ENCODE measurements at places on chromosomes 3 and 15.

- no peak for DNase-seq
These were observed 27.3 kb downstream of the DUT start for GRCh38 chr15:48358229-48359152.

DNA sequence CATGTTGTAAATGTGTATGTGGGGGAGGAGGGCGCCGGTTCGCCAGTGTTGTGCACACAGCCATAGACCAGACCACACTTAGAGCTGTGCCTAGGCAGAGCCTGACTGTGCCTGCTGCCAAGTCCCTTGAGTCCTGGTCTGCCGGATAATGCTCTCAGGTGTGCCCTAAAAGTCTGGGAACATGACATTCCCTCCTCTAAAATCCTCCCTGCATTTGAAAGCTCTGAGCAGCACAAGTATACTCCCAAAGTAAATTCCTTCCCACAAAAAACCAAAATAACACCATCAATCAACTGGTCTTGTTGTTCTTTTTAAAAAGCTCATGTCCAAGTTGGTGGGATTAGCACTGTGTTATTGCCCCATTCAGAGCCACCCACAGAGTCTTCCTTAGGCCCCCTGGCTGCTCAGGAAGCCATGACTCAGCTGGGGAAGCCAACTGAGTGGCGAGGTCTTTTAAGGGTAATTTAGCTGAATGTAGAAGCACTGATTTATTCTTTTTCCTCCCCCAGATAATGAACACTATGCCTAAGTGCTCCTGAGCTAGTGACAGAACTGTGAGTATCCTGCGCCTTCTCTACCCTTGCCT is 147.8 kb upstream of the MCTP2 start:
- no peak for DNase-seq

DNA sequence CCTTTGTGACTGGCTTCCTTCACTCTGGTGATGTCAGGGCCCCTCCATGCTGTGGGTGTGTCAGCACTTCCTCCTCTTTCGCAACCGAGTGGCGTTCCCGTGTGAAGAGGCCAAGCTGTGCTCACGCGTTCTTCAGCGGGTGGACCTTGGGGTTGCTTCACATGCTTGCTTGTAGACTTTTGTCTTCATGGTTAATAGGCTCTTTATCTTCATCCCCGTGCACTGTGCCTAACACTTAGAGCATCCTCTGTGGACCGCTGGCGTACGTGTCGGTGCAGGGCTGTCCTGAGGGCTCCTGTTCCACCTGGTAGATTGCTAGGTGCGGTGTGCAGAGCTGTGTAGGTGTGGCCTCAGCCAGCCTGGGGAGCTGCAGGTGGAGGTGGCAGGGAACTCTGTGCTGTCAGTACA is 182.3 kb downstream of the OR4M2 start:
- DNase-seq = no peak

- no peak for DNase-seq
These were observed 108.9 kb downstream of the DUT start for GRCh38 chr15:48440084-48440483.

GRCh38 chr15:64532521-64533315 is 72.3 kb downstream of the ZNF609 start:
- no peak for DNase-seq

- no peak for DNase-seq
These were observed 76.3 kb upstream of the IQSEC1 start for GRCh38 chr3:13149330-13150108.

DNA sequence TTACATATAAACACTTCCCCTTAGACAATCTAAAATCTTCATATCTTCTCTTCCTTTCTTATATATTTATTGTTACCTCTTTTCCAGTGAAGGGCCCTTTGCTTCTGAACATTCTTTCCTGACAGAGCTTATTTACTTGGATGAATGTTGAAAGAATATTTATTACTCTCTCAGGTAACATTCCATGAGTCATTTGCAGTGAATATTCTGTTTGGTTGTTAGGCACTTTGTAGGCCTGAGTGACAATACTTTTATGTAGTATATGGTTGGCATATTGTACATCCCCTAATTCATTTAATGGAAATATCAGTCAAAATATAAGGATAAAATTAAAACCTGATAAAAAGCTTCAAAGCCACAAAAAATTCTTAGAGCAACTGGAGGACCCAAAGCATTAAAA is 260.9 kb upstream of the KCNMB2 start:
- no peak for DNase-seq

- DNase-seq = no peak
These were observed 18.7 kb downstream of the NR2F2 start for GRCh38 chr15:96349034-96349856.

DNA sequence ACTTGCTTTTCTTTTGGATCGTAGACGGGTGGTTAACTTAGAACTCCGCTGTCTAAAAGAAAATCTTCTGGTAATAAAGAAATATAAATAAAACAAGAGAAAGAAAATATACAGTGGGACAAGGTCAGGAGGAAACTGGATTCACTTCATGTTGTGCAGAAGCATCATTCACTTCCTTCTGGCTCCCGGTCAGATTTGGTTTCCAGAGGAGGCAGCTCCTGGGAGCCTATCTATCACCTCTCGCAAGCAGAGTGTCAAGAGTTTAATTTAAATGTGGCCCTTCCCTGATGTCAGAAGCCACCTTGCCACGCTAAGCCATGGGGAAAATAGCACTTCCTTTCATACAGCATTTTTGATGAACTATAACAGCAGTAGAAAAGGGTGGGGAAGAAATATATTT is 139.1 kb downstream of the NSMCE3 start:
- DNase-seq = no peak

DNA sequence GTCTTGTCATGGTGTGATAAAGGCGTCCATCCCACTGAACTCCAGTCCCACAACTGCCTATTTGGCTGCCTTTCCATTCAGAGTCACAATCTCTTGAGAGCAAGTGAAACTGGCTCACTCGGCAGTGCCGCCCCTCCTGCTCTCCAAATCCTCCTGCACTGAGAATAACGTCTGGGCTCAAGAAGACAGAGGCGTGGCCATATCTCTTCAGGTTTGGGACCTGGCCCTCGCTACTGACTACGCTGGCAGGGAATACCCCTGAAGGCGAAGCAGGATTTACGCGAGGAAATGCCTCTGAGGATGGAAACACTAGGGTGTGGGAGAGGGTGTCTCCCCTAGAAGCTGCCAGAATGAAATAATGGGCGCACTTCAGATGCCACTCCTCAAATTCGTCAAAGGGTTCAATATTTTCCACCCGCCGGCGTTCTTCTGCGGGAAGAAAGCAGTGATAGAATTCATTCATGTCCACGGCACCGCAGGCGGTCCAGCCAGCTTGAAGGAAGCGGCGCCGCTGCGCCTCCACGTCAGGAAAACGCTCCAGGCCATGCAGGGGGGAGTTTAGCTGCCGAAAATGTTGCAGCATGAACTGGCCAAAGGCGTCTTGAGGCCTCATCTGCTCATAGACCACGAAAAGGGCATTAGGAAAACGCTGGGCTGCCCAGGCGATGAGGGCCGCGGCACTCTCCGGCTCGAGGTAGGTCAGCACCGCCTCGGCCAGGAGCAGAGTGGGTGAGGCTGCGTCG is 985 bp downstream of the LCMT2 start:
- DNase-seq = no peak

DNA sequence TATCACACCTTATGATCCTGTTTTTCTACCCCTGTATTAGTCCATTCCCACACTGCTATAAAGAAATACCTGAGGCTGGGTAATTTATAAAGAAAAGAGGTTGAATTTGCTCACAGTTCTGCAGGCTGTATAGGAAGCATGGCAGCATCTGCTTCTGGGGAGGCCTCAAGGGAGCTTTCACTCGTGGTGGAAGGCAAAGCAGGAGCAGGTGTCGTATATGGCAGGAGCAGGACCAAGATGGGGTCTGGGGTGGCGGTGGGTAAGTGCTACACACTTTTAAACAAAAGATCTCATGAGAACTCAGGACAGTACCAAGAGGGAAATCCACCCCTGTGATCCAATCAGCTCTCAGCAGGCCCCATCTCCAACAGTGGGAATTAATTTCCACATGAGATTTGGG is 15.4 kb upstream of the SCAP start:
- no peak for DNase-seq

DNA sequence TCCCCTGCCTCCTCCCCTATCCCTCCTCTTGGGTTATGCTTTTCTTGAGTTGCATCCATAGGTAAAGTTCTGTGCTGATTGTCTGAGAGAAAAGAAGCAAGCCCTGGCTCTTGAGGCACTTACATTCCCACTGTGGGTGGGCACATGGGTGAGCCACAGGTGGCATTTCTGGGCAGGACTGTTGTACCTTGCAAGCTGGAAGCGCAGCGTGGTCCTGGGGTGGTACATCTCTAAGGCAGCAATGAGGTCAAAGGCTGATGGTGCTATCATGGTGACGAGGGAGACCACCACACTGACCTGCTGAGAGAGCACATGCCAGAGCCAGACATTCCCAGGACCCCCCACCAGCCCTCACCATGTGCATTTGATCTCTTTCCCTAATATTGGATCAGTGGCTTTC is 24.7 kb downstream of the TMC3 start:
- no peak for DNase-seq

DNA sequence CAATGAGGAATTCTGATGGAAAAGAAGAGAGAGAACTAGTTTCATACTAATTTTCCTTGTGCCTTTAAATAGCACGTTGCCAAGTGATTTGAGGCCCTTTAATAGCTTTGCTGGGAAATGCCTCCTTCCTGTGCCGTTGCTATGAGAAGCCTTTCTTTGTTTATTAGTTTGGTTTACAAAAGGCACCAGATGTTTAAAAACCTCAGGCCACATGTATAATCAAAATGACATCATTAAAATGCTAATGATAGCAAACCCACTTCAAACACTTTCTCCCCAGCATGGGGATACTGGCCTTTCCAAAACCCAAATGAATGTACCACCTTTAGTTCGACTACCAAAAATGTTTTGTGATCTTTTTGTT is 50.0 kb upstream of the TBC1D23 start:
- no peak for DNase-seq

DNA sequence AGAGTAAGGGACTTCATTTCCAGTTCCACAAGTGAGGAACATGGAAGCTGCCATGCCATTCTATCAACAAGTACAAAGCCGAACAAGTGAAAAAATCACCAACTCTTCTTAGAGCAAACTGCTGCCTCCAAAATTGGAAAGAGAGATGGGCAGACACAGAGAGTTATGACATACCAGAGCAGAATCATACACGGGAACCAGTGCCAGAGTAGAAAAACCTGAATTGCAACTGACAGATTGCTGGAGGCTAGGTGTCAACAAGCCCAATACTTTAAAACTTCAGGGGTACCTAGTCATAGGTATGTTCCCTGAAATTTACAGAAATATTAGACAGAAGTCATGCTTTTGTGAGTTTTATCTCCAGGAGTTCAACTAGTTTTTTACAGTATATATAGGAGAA is 62.0 kb downstream of the TTBK2 start:
- no peak for DNase-seq

- no peak for DNase-seq
These were observed 165.6 kb upstream of the LINGO1 start for GRCh38 chr15:77798151-77798835.

DNA sequence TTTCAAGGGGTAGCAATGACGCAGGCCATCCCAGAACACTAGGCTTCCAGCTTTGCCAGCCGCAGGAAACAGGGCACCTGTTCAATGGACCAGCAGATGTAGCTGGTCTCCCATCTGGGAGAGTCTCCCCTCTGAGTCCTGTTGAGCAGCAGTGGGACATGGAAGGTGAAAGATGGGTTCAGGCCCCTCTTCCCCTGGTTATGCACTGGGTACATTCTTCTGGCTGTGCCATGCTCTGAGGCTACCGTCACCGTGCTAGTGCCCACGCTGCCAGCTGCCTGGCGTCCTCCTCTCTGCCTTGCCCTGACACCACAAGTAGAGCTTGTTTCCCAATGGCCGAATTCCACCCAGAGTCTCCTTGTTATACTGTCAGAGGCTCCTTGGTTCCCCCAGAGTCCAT is 63.1 kb downstream of the TLE3 start:
- DNase-seq = no peak

DNA sequence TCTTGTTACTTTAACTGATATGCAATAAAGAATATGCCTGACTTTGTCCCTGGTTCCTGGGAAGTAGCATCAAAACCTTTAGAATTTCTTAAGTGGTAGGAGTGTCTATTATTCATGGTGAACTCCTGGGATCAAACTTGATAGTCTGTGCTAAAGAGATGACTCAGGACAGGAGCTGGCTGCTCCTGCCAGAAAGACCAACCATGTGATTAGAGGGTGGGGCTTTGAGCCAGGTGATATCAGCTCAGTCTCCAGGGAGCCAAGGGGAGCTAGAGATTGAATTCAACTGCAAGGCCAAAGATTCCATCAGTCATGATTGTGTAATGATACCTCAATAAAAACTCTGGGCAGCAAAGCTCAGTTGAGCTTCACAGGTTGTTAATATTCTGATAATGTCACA is 20.6 kb upstream of the TMC3 start:
- no peak for DNase-seq

GRCh38 chr15:47516558-47516957 is 200.7 kb upstream of the SEMA6D start:
- no peak for DNase-seq

- DNase-seq = no peak
These were observed 181.3 kb upstream of the CTDSPL start for GRCh38 chr3:37680401-37680800.

DNA sequence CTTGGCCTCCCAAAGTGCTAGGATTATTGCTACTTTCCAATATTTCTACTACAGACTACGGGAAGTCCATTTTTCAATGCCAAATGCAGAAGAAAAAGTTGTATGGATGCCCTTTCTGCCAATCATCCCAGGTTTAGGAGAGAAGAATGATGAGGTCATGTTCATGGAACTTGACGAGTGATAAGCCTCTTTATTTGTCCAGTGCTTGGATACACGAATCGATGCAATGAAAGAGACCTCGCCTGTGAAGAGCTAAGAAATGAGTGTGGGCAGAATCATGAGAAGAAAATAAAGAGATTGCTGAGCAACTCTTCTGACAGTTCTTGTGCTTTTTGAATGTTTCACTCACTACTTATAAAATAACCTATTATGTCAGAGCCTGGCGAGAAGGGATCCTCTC is 996 bp upstream of the SLC28A1 start:
- DNase-seq = no peak

DNA sequence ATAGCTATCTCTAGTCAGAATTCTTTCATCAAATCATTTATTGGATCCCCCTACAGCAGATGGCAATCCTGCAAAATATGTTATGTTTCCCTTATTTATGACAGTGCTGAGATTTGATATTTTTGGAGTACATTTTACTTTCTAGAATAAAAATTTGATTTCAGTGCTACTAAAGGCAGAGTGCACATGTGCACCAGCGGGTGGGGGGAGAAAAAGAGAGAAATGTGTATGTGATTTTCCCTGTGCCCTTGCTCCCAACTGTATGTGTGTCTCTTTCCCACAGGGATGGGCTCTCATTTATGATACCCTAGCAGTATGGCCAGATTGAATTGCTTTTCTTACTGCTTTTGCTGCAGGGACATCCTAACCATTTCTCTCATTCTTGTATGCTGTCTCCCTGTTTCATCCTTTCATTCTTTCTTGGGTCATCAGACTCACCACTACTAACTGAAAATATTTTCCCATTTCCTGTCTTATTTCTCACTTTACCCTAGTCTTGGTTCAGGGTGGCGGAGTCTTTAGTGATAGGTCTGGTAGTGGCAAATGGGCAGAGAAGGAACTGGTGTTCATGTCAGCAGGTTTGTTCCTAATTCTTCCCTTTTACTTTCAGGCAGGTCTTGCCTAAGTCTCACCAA is 140.7 kb downstream of the TCF12 start:
- DNase-seq = no peak

- no peak for DNase-seq
These were observed 333.2 kb upstream of the C2CD4B start for GRCh38 chr15:62498278-62498677.

- DNase-seq = no peak
These were observed 385.2 kb downstream of the SHQ1 start for GRCh38 chr3:72463083-72463482.

- no peak for DNase-seq
These were observed 3.4 kb downstream of the LRIG1 start for GRCh38 chr3:66497288-66497984.

GRCh38 chr3:171178714-171179113 is 152.2 kb upstream of the SLC2A2 start:
- no peak for DNase-seq

All from activated CD4-positive, alpha-beta T cell treated with anti-CD3 and anti-CD28 coated beads, Interleukin-2, amount 50 U/mL, for 4 hours (primary cell).